ENCODE measurements at places on chromosomes 7 and 10. TPM values are rescaled to one million over a fixed set of nuclear protein-coding genes. Genes with fewer than 3 reads are reported as not detected.

The FEZF1 gene
- not detected for total RNA-seq

The CCSER2 gene
- total RNA-seq = 21.8 TPM

The AUTS2 gene
- total RNA-seq = 1.1 TPM

The CLCN1 gene
- not detected for total RNA-seq

The ABCC2 gene
- 1.0 TPM for total RNA-seq

The GRM3 gene
- total RNA-seq = not detected

The MYH16 gene
- 0.38 TPM for total RNA-seq

The ELN gene
- 0.09 TPM for total RNA-seq

The TMEM176B gene
- total RNA-seq = 0.09 TPM

The PTPRZ1 gene
- 0.56 TPM for total RNA-seq

The MLXIPL gene
- not detected for total RNA-seq

The TET1 gene
- 0.56 TPM for total RNA-seq

The CUX1 gene
- total RNA-seq = 45.4 TPM

The GFRA1 gene
- total RNA-seq = 3.7 TPM

The CFAP58 gene
- 0.56 TPM for total RNA-seq

The SERPINE1 gene
- total RNA-seq = 3,900 TPM

The FGFBP3 gene
- 0.09 TPM for total RNA-seq

The SLC39A12 gene
- under 0.01 TPM for total RNA-seq

The AGR2 gene
- total RNA-seq = not detected

The NEBL gene
- 3.1 TPM for total RNA-seq

The SYT15 gene
- 0.56 TPM for total RNA-seq

The CPN1 gene
- not detected for total RNA-seq

The FAM25A gene
- total RNA-seq = not detected

The CEP55 gene
- 42.4 TPM for total RNA-seq

The GPR158 gene
- under 0.01 TPM for total RNA-seq

The CTNNA3 gene
- not detected for total RNA-seq

The PHKG1 gene
- 0.36 TPM for total RNA-seq

The AKR1C8 gene
- total RNA-seq = not detected

The RPEL1 gene
- total RNA-seq = not detected

The GBF1 gene
- 16.2 TPM for total RNA-seq

The PSMG3 gene
- 24.2 TPM for total RNA-seq

The ARHGEF5 gene
- total RNA-seq = 0.45 TPM

The WNT8B gene
- not detected for total RNA-seq

The ENO4 gene
- total RNA-seq = 0.28 TPM

The TSPAN12 gene
- total RNA-seq = 10.7 TPM

The WAPL gene
- 49.6 TPM for total RNA-seq

The NME8 gene
- total RNA-seq = not detected

The C1QL3 gene
- total RNA-seq = 0.09 TPM

The NPY gene
- total RNA-seq = not detected

The PLPP4 gene
- total RNA-seq = 11.0 TPM

The HHEX gene
- 32.8 TPM for total RNA-seq

The TEX36 gene
- total RNA-seq = not detected

The CCDC3 gene
- 2.2 TPM for total RNA-seq

The NT5C2 gene
- total RNA-seq = 44.9 TPM

The NEURL1 gene
- under 0.01 TPM for total RNA-seq

The VWA2 gene
- total RNA-seq = not detected

The RADIL gene
- 1.0 TPM for total RNA-seq

The CALCR gene
- total RNA-seq = not detected

The LRRC18 gene
- not detected for total RNA-seq

The FOXI2 gene
- total RNA-seq = not detected

The PRRT4 gene
- total RNA-seq = not detected

The HGF gene
- total RNA-seq = 4.0 TPM
